Activated CD8-positive, alpha-beta memory T cell treated with anti-CD3 and anti-CD28 coated beads for 4 hours (primary cell): ENCODE measurements at places on chromosomes 4 and X.

GRCh38 chr4:74874753-74875367 is 58.1 kb upstream of the PARM1 start:
- no peak for DNase-seq

- DNase-seq, result no peak
Observed at GRCh38 chr4:183659872-183660242, 764 bp downstream of the TRAPPC11 start.

GRCh38 chr4:118810991-118811764 is 24.7 kb downstream of the SEC24D start:
- DNase-seq, result no peak

GRCh38 chr4:125444166-125444565 is 129.4 kb downstream of the FAT4 start:
- DNase-seq, result no peak

DNA sequence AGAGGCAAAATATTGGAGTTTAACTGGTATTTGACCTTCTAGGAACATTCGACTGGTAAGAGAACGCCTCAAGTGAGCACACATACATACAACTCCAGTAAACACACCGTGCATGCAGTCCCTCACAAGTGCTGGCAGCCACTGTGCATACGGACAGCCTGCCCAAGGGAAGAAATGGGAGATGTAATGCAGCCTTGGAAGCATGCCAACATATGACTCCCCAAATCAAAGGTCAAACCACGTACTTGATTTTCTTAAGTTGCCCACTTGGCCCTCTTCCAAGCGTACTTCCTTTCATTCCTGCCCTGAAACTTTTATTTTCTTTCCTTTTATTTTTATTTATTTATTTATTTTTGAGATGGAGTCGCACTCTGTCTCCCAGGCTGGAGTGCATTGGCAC is 206.6 kb downstream of the SPRY1 start:
- DNase-seq, result no peak

DNA sequence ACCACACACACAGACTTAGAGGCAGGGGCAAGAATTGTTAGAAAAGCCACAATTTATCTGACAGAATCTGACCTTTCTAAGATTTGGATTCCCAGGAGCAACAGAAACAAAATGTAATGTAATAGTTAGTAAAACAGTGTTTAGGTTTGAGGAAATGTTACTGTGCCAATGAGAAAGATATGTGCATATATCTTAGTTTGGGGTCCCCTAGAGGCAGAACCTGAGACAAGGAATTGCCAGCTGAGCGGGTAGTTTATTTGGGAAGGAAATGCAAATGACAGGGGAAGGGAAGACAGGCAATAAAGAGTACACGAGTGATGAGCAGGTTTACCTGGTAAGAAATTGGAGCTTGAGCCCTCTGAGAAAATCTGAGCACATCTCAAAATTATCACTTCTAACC is 31.3 kb upstream of the DDX53 start:
- no peak for DNase-seq

GRCh38 chr4:180790471-180790870 is 1452.7 kb upstream of the TENM3 start:
- DNase-seq, result no peak

DNA sequence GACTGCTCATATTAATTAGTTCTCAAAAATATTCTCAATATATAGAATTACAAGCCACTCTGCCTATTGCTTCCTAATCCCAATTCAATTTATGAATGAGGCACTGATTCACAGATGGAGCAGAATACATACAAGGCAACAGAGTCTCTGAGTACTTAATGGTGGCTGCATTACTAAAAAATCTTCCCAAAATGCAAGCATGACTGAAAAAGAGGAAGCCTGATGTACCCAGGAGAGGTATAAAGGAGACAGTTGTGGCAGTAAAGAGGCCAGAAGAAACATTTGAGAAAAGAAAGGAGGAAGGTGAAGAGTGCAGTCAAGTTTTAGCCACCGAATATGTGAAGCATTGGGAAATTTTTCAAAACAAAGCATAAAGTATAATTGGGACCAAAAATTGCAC is 163.2 kb upstream of the INTU start:
- no peak for DNase-seq

GRCh38 chr4:8320386-8320750 is 50.8 kb downstream of the HTRA3 start:
- DNase-seq, result no peak

DNA sequence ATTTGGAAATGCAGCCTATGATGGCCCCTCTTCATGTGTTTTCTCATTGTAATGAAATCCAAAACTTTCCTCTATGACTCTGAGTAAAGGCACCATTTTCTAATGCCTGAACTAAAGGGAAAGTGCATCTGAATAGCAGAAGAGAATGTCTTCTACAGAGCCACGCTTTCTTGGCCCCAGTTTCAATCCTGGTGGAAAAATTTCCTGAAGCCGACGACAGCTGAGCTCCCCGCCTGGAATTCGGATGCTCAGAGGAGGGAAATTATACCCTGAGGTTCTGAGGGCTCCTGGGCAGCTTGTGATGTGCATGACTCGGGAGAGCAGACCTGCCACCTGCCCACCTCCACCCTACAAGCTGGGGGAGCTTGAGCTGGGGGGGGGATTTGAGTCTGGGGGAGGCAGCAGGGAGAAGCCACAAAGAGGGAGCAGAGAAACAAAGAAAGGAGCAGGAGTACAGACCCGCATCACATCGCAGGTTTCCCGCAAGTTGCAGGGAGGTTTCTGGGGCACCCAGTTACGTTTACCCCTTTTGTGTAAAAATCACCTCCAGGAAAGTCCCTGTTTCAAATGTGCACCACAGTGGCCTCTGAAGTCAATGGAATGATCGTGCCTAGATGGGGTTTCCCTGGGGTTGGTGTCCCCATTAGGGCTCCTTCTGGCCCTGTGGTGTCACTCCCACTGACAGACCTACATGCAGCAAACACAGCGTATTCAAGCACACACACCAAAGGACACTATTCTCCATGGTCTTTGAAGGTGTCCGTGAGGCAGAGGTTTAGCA is 145.6 kb upstream of the RBPJ start:
- no peak for DNase-seq

- DNase-seq, result no peak
Observed at GRCh38 chrX:109685656-109686078, 47.4 kb downstream of the ACSL4 start.

GRCh38 chr4:162347842-162348213 is 184.0 kb upstream of the FSTL5 start:
- no peak for DNase-seq
